ENCODE measurements at places on chromosomes 1 and 21.
A peak's percentile ranks its signal among the peaks of the same experiment; 100 is the strongest.

GRCh38 chr1:43873851-43874250 lies 59.8 kb upstream of the ARTN start:
- DNase-seq: no peak

DNA sequence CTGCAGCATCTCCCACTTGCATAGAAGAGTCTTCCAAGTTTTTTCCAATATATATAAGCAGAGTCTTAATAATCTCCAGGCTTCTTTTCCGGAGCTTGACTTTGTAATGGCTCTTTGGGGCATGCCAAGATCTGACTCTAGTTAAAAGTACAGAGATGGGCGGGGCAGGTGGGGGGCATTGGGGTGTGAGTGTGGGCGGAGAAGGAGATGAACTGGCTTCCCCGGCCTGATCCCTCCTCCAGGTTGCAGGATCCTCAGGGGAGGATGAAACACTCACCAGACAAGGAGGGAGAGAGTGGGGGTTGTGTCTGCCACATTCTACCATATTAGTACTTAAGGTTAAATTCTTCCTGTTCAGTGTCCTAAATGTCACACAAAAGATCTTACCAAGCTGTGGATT lies 23.0 kb downstream of the S100A10 start:
- no peak for DNase-seq

GRCh38 chr1:6538956-6539355 lies 15.4 kb downstream of the NOL9 start:
- no peak for DNase-seq

- no peak for DNase-seq
Measured at GRCh38 chr21:33219300-33219699, 10.4 kb upstream of the IFNAR2 start.

DNA sequence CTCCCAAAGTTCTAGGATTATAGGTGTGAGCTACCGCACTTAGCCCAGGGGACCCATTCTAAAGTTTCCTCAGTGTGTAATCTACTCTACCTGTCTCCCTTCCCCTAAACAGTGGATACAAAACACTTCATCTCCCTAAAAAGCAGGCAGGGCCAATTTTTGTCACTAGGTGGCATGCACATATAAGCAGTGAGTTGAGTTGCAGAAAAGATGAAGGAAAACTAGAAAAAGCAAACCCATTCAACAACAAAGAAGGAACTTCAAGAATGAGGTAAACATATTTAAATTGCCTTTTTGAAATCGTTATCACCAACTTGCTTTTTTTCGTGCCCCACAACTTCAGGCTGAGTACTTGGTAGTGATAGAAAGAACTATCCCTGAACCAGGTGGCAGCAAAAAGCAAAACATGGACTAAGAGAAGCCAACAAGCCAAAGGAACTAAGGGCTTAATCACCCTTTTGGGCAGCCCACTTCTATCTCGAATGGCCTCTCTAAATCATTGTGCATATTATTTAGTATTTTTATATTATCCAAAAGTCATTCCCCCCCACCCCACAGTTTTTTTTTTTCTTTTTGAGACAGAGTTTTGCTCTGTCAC lies 19.7 kb upstream of the ALDH9A1 start:
- DNase-seq: peak; percentile 56

GRCh38 chr1:174040387-174040786 lies 18.2 kb upstream of the RC3H1 start:
- DNase-seq: peak; percentile 77

DNA sequence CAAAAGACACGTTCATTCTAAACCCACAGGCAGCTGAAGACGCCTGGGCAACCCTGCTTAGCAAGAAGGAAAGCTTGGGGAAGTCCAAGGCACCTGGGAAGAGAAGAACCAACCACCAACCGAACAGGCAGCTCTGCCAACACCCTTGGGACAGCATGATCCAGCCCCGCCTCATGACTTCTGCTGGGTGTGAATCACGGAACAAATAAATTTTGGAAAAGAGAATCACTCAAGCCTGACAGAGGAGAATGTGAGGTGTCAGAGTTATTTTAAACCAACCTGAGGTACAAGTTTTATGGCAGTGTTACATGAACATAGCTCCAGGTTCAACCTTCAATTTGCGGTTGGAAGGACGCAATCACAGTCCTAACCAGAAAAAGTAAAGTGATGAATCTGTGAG lies 10.0 kb upstream of the PADI4 start:
- DNase-seq: no peak

- DNase-seq: no peak
Measured at GRCh38 chr1:226097866-226098625, 35.5 kb downstream of the H3-3A start.

DNA sequence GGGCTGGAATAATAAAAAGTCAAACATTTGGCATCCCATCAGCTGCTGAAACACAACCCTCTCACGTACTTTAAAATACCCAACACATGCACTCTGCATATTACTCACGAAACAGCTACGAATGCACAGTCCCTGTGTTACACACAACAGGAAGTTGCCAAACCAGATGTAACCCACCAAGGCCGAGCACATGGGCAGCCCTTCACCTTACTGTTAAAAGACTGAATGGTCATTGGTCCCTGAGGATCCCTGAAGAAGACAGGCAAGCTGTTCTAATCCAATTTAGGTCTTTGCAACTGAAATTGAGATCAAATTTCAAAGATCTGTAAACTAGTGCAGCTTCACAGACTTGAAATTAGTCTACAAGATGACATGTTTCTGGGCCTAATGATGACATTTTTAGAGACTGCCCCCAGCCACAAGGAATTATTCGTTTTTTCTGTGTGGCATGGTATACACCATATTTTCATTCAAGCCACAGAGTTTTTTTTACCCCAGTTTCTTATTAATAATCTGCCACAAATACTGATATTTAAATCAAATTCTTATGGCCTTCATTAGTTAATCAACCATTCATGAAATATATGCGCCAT lies 25.6 kb upstream of the IER5 start:
- DNase-seq: no peak

- DNase-seq: no peak
Measured at GRCh38 chr1:184771190-184771691, 16.6 kb upstream of the EDEM3 start.

DNA sequence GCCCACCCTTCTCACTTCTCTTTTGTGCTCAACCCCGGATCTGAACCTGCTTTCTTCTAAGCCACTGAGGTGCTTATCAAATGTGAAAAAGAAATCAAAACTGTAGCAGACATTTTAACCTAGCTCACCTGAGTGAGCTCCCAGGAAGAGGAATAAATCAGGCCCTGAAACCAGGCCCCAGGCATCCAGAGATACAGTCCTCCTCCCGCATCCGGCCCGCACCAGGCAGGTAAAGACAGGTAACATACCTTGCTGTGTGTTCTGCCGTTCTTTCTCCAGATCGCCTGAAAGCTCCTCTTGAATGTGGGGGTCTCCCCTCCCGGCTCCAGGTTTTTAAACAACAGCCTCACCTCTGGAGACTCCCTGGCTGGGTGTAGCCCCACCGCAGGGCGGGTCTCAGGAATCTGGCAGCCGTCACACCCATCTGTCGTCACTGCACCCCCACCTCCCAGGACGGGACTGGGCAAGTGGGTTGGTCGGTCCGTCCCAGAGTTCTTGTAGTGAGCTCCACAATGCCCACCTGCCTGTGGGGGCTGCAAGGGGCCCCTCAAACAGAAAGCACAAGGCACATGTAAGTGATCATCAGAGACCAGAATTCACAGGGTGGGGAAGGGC lies at the start of gene LAMB3:
LAMB3 (minus strand) TSS at position 305 of the 615 bp plus-strand sequence. CDS start 1,481 bp downstream, outside the sequence.
- DNase-seq: no peak

DNA sequence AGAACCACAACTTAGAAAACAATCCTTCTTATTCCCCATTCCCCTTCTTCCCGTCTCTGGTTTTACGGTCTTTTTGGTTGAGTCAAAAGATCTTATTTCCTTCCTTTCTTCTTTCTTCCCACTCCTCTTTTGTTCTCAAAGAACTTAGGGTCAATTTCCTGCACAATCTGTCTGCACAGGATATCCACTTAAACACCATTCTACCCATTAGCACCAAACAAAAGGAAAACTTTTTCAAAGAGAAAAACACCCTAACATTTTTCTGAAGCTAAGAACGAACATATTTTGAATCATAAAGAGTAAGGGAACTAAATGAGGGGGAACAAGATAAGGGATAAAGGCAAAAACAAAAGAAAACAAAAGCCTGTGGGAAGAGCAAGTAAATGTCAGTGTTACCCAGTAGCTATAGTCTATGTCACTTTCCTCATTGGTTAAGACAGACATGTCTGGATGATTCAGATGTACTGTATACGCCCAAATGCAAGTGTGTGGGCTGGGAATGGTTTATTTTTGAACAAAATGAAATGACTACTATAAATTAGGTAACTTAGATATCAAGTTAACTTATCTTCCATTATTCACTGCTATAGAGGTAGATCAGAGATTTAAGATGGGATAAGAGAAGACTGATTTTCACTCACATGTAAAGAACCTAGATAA lies 59.9 kb downstream of the TOR3A start:
- peak; percentile 66 for DNase-seq

- no peak for DNase-seq
Measured at GRCh38 chr1:150568594-150568966, 10.8 kb downstream of the MCL1 start.

DNA sequence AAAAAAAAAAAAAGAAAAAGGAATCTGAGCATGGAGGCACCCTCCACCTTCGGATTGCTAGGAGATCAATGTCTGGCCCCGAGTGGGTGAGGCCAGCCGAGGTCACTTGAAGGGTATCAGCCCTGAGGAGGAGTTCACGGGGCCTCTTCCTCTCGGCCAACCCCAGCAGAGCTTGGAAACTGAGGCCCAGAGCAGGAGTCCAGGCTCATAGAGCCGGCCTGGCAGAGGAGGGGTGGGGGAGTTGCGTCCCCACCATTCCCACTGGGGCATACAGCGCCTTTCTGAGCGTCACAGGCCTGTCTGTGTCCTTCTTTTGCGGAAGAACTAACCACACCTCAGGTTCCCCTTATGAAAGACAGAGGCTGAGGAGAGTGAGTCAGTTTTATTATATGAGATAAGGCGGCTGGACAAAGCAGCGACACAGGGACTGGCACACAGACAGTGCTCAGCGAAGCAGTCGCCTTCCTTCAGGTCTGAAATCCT lies 17.1 kb upstream of the EPHA2 start:
- peak; percentile 94 for DNase-seq

GRCh38 chr1:51215169-51215568 lies 20.9 kb upstream of the RNF11 start:
- DNase-seq: no peak

DNA sequence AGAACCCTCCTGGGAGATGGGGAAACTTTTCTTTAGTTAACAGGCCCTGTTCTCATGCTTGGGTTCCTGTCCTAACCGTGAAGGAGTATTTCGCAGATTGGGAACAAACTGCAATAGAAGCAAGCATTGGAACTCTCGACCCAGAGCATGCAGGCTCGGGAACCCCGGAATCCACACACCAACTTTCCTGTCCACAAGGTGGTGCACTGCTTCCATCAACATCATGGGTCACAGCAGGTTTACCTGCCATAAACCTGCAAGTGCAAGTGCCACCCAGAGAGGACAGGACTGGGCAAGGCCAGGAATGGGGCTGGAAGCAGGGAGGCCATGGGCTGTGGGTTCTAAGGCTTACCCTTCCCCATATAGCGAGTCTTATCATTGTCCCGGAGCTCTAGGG lies 6.9 kb downstream of the ENO1 start:
- DNase-seq: no peak

GRCh38 chr1:232600424-232601258 lies 29.3 kb downstream of the SIPA1L2 start:
- peak; percentile 66 for DNase-seq
